Stimulated activated CD4-positive, alpha-beta T cell treated with anti-CD3 and anti-CD28 coated beads, Interleukin-4, amount 100 ng/mL, for 1 hour (primary cell): ENCODE measurements at places on chromosomes 1 and 21.
A peak's percentile ranks its signal among the peaks of the same experiment; 100 is the strongest.

GRCh38 chr1:43776043-43776761 is 68.9 kb downstream of the ST3GAL3 start:
- DNase-seq, result no peak

DNA sequence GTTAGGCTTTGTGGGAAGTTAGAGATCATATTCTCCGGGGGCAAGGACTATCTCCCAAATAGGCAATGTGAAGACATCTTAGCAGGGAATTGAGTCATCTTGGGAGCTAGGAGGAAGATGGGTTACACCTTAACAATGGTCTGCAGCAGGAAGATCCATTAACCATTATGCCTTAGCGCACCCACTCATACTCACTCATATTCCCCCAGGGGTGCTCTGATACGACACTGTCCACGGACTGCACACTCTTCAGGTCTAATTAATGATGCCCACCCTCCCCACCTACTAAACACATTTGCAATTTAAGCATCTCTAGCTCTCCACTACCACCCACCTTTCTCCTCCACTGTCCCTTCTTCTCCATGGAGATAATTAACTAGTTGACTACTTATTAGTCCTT is 857 bp upstream of the AK5 start:
- DNase-seq, result no peak

- no peak for DNase-seq
These were observed 651.6 kb downstream of the PLPP3 start for GRCh38 chr1:55927702-55928290.

GRCh38 chr1:26060832-26061574 is 6.4 kb downstream of the TRIM63 start:
- DNase-seq, result no peak

DNA sequence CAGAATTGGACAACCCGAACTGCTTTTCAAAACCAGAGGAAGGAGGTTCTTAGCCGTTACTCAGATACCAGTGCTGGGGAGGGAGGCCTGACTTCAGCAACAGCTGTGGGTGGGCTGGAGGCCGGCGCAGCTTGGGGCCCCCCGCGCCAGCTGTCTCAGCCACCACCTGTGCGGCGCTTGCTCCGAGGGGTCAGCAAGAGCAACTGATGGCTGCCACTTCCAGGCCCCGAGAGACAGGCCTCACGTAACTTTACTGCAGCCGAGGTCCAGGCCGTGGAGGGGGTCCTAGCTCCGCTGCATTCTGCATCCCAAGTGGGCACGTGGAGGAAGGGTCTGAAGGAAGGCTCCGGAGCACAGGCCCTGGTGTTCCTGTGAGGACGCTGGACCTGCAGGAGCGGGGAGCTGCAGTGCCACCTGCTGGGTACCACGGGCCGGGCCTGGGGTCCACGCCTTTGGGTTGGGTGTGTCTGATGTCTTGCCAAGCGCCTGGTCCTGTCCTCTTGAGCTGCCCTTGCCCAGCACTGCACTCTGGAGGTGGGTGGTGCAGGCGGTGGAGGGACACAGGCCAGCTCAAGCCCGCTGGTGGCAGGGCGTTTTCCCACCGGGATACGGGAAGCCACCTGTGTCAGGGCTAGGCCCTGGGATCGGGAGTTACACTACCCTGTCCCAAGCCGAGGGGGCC is 9.8 kb downstream of the THAP3 start:
- peak; percentile 51 for DNase-seq

- DNase-seq, result no peak
These were observed 107.3 kb downstream of the NMNAT2 start for GRCh38 chr1:183310753-183311479.

DNA sequence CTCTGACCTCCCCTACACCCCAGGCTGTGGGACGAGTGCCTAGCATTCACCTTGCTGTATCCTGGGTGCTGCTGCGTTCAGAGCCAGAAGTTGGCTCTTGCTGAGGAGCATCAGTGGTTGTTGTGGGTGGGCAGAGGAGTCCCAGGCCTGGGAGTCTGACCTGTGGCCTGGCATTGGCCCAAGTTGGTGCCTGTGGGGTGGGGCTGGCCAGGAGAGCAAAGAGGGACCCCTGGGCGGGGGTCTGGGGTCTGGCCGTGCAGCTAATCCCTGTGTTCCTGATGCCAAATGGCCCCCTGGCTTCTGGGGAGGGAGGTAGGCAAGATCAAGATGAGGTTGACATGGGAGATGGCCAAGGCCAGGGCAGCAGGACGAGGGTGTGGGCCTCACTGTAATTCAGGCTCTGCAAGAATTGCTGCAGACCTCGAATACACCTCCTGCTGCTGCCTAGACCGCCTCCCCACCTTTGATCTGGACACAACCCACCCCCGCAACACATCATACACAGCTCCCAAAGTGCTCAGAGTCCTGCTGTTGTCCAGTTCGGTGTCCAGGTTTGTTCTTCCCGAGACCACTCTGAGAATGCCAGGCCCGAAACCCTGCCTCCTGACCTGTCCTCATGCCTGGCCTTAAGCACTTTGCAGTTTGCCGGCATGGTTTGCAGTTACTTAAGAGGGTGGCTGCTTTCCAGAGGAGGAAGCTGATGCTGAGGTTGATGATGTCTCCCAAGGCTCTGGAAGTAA is 28.7 kb downstream of the CDK18 start:
- no peak for DNase-seq

DNA sequence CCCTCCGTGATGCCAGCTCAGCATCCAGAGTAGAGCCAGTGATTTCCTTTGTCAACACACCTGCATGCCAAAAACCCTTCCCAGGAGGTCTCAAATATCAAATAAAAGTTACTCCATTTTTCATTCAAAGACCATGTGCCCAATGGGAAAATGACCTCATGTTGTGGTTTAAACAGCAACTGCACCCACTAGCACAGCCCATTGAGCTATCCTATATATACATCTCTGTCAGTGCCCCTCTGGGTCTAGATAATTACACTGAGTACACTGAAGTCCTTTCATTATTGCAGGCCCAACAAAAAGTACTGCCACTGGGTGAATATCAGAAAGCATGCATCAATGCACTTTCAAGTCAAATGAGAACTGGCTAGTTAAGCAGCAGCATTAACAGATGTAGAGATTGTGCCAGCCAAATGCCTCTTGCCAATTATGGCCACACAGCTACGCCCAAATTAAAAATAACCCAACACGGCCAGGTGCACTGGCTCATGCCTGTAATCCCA is 117.7 kb downstream of the SLC45A1 start:
- no peak for DNase-seq

DNA sequence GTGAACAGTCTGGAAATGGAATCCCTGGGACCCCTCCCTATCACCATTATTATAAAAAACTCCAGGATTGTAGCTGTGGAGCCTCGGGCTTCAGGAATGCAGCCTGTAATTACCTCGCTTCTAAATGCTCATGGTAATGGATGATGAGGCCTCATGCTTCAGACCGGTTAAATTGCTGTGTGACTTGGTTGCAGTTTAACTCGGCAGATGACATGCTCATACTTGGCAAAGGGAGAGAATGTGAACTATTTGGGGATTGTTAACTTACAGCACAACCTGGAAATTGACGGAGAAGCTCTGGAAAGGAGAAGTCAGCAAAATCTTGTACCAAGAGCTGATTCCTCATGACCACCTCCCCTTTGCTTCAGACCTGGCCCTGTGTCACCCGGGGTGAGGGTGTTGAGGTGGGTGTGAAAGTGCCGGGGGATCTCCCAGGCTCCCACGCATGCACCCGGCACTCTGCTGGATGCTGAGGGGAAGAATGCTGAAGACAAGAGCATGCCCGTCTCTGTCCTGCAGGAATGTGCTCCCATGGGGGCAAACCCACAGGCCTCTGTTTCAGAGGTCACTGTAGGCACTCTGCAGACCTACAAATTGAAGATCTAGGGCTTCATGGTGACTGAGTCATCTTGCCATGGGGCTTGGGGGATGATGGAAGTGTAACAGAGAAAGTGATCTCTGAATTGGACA is 364.8 kb downstream of the RPS6KC1 start:
- DNase-seq, result no peak

GRCh38 chr1:193462629-193463320 is 276.4 kb upstream of the B3GALT2 start:
- DNase-seq, result no peak

DNA sequence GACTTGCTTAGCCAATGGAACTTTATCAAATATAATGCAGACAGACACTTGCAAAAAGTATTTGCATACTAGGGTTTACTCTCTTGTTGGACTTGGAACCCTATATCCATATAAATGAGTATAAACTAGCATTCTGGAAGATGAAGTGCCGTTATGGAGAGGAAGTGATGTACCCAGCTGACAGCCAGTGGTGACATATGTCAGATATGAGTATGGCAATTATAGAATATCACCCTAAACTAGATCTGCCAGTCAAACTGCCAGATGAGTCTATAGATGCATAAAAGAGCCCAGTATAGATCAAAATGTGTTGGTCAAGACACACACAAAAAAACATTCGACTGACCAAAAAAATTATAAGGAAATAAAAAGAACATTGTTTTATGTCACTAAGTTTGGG is 739.3 kb downstream of the PLA2G4A start:
- no peak for DNase-seq

DNA sequence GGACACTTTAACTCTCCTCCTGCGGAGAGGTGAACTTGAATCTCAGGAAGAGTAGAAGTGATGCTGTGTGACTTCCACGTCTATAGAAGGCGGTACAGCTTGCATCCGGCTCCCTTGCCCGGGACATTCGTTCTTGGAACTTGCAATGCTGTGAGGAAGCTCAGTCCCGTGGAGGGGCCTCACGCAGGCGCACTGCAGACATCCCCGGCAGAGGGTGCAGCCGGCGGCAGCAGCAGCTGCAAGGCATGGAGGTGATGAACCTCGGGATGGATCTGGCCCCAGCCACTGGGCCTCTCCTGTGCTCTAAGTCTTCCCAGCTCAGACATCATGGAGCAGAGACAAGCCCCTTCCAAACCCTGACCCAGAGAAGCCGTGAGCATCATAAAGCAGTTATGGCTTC is 61.8 kb upstream of the SOD1 start:
- DNase-seq, result no peak

- no peak for DNase-seq
These were observed 7.5 kb upstream of the MAN1A2 start for GRCh38 chr1:117359561-117360289.

DNA sequence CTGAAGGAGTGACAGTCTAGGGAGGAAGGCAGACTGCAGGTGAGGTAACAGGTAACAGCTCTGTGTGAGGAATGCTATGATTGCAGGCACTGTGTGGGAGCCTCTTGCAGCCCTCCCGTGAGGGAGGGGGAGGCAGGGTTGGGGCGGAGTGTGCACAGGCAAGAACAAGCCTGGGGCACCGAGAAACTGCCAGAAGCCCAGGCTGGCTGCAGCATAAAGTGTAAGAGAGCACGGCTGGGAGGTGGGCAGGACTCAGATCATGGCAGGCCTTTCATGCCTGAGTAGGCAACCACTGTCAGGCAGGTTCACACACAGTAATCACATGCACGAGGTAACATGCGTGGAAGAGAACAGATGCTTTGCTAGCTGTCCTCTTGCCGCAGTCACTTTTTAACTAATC is 11.3 kb upstream of the RHEX start:
- no peak for DNase-seq

DNA sequence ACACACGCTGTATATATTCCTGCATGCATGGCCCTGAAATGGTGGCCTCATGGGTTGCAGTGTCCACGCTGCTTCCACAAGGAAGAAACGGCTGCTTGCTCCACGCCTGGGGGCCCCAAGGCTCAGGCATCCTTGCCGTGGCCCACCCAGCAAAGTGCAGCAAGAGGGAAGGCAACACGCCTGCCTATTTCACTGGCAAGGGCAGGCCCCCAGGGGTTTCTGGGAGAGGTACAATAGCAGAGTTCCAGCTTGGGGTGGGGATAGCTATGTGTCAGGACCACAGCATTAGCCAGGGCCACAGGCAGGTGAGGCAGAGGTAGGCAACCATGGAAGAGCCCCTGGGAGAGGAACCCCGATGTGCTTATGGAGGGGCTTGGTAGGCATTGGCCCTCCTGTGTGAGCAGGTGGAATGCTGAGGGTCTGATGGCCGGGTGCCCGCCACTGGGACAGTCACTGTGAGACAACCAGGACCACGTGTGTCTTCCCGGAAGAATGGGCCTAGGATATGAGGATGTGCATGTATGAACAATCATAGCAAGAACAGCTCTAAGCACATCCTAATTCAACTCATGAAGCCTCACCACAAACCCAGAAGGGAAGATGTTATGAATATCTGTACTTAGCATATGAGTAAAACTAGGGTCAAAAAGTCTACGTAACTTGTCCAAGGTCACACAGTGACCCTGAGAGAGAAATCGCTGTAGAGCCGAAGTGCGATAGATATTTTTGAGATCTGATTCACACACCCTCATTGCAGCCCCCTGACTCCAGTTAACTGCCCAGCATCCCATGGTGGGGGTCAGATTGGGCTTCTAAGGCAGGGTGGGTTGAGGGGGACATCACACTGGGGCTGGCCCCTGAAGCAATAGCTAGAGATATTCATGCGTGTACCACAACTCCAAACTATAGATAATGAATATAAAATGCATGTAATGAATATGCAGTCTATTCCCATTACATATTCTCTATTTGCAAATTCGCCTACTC is 11.8 kb downstream of the TFF2 start:
- DNase-seq, result no peak

DNA sequence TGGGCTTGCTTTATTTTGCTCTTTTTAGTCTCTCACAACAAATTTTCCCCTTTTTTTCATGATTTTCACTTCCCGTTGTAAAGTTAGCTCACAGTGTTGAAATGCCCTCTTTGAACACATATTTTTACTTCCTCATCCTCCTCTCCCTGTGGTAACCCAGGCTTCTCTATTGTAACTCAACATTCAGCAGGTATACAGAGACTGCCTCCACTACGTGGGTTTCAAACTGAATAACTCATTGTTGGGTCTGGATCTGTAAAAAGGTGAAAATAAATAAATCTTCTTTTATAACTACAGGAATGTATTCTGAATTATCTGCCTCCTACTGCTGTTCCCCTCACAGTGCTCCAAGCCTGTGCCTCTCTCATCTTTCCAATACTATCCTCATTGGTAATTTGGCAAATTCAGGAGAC is 166.4 kb downstream of the RUNX1 start:
- DNase-seq, result no peak

GRCh38 chr1:222275729-222276465 is 272.0 kb downstream of the HHIPL2 start:
- no peak for DNase-seq

DNA sequence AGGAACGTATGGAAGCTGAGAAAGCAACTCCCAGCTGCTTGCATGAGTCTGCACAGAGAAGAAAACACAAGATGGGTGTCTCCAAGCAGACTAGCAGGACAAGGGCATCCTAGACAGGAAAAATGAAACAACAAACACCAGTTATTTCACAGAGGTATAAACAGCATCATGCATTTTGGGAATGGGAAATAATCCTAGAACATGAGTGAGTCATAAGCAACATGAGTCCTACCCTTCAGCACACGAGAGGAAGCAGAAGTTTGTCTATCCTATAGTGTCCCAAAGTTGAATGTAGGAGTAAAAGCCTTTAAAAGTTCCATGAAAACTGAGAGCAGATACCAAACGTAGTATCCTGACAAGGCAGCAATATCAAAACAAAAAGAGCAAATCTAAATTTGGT is 11.3 kb upstream of the FRRS1 start:
- no peak for DNase-seq

- no peak for DNase-seq
These were observed 6.7 kb downstream of the C1orf115 start for GRCh38 chr1:220696863-220697231.

- no peak for DNase-seq
These were observed 712.1 kb downstream of the LTN1 start for GRCh38 chr21:28280611-28281010.

- no peak for DNase-seq
These were observed 200.0 kb downstream of the NFIA start for GRCh38 chr1:61282387-61282786.

GRCh38 chr1:155548706-155549105 is 13.9 kb downstream of the ASH1L start:
- no peak for DNase-seq

GRCh38 chr1:230800891-230801840 is 54.0 kb downstream of the CAPN9 start:
- DNase-seq, result no peak

- no peak for DNase-seq
These were observed 448 bp upstream of the OBSCN start for GRCh38 chr1:228207381-228207810.
